ENCODE measurements at places on chromosomes 1 and 21.

- DNase-seq = peak; percentile 50
These were observed 85.9 kb downstream of the TM2D1 start for GRCh38 chr1:61638911-61639605.

- no peak for DNase-seq
These were observed 17.8 kb downstream of the OR2B11 start for GRCh38 chr1:247440001-247440620.

DNA sequence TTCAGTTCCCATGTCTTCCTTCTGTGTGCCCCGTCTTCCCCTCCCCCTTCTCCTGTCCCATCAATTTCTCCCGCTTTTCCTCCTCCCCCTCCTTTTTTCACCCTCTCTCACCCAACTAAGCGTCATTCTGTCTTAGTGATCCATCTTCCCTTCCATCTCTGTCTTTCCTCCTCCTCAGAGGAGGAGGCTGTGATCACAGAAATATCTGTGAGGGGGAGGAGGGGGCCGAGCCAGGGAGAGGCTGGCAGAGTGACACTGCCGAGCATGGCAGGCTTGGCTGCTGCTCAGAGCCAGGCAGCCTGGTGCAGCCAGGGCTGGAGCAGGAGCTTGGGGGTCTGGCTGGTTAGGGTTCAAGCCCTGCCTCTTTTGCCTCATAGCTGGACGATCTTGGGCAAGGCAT, 7.6 kb downstream of the HTR6 start:
- DNase-seq = no peak

DNA sequence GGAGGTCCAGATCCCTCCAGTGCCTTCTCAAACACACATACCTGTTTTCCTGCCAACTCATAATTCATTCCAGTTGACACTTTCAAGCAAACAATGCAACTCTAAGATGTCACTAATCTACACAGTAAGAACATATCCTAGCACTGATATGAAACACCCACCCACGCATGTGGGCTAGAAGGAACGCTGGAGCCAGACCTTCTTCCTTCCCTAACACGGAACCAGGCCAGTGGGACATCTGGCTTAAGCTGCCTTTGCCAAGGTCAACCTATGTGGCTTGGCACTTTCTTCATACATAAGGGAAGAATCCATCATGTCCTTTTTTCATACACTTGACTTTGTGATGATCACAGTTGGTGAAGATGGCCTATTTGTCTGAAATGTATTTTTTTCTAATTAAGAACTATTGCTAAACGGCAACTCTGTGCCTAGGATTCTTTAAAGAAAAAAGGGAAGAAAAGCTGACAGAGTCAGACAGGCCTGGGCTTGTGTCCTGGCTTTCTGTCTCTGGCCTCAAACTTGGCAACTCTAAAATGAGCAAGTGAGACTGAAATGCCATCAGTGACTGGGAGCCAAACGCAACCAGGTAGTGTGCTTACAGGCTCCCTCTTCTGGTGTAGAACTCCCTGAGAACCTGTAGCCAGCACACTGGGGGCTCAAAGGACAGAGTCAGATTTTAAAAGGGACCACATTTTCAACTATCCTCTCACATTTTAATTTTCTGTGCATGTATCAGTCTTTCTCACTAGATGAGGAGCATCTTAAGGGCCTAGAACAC, 92.6 kb upstream of the BEND5 start:
- no peak for DNase-seq

- no peak for DNase-seq
These were observed 46.9 kb upstream of the PRRC2C start for GRCh38 chr1:171438441-171438840.

DNA sequence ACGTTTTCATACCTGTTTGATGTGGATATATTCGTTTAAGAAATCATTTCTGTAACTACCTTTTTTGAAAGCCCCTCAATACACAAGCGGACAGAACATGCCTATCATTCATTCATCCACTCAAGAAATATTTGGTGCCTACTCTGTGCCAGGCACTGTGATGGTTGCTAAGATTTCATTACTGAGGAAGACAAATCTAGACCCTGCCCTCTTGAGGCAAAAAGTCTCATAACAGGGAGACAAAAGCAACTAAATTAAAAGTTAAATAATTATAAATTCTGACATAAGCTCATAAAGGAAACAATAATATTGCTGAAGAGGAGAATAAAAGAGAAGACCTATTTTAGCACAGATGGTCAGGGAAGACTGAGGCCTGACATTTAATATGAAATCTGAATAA, 203.5 kb upstream of the ZNHIT6 start:
- no peak for DNase-seq

- no peak for DNase-seq
These were observed 97.2 kb downstream of the ZFYVE9 start for GRCh38 chr1:52238887-52239707.

DNA sequence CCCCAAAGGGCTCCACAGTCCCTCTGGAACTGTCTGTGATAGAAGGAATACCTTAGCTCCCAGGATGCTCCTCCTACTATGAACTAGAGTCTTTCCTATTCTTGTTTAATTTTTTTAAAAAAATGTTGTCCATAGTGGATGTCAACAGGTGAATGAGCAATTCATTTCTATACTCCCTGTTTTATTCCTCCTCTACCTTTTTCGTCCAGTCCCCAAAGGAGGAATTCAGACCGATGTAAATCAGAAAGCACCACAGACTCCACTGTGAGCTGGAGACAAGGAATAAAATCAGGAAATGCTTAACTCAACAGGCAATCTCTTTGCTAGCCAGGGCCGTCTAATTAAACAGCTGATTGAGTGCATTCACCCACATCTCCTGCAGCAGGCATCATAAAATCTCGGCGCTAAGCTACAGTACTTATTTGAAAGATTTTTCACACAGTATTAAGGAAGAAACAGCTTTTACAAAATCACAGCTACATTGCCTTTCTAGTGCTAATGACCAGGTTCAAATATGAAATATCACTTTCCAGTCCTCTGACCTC, 381.6 kb downstream of the SIPA1L2 start:
- peak; percentile 22 for DNase-seq

DNA sequence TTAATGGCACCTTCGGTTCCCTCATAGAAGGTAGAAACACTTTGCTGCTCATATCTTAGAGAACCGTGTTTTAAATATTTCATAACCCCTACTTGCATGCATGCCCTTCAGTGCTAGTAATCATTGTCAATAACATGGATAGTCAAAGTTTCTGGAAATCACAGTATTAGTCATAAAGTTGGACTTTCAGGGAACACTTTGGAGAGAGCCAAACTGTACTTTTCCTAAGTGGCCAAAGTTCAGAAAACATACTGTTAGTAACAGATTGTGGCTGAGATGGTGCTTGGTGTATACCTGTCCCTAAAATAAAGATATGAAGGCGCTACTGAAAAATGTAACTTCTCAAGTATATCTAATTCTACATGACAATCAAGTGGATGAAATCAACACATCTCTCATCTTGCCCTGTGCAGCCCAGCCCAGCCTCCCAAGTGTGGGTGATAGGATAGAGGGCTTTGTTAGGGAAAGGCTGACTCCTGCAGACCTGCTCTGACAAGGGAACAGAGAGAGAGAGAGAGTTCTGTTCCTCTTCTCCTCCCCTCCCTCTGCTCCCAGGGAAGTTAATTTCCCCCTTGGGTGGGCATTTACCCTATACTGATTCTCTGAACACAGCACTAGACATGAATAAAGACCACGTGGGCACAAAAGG, 14.4 kb downstream of the MYOC start:
- no peak for DNase-seq

GRCh38 chr1:11673089-11673769, 7.7 kb downstream of the MAD2L2 start:
- DNase-seq = no peak

DNA sequence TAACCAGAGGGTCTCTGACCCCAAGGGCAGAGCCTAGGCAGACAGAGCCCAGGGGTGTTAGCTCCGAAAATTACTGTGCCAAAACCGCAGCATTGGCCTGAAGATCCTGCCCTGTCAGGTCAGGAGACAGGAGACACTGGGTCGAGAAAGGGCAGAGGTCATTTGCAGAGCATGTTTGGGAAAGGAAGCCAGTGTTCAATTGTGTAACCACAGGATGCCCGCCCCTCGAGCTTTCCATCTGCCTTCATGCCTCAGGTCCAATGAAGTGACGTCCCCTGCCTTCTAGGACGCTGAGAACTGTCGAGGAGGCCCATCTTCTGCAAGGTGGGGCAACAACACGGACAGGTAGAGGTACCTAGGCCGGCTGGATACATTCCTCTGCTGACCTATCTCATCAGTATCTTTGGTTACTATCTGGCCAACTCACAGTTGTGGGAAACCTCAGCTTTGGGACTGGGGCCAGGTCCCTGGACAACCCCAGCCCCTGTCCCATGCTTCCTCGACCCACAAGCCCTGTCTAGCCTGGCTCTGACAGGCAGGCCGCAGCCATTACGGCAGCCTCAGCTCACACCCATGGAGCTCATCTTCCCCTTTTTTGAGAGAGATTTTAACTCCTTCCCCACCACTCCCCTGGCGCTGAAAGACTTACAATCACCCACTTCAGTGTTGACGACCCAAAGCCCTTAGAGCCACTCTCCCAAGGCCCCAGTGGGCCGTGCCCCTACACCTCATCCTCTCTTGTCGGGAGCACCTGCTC, 1.3 kb downstream of the ARL8A start:
- no peak for DNase-seq

DNA sequence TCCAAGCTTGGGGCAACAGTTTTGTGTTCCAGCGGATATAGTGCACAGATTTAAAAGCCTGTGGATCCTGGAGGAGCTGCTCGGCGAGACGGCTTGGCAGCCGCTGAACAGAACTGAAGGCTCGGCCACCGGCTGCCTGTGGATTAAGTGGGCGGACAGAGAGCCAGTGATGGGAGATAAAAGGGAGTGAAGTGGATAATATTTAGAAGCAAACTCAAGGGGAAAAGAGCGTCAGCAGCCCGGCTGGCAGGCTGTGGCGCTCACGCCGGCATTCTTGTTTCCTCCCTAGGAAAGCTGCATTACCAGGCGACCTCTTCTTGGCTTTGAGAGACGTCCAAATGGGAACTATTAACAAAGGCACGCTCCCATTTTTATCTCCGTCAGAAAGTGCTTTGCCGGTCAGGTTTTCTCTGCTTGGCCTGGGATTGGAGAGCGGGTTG, 10.4 kb downstream of the TRABD2B start:
- DNase-seq = peak; percentile 52

DNA sequence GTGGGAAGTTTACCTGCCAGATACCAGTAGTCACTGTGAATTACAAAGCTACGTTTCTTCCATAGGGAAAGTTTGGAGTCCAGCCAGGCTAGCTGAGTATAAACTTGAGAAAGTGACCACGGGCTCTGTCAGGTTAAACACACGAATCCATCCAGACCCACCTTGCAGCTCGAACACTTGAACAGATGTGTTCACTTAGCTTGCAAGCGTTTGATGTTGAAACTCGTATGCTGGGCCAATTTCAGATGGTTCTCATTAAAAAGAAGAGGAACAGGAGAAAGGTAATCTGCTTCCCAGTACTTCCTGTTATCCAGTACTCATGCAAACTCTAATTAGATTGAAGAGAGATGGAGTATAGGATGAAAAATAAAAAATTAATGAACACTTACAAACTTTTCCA, 636.4 kb downstream of the SMYD3 start:
- DNase-seq = no peak

DNA sequence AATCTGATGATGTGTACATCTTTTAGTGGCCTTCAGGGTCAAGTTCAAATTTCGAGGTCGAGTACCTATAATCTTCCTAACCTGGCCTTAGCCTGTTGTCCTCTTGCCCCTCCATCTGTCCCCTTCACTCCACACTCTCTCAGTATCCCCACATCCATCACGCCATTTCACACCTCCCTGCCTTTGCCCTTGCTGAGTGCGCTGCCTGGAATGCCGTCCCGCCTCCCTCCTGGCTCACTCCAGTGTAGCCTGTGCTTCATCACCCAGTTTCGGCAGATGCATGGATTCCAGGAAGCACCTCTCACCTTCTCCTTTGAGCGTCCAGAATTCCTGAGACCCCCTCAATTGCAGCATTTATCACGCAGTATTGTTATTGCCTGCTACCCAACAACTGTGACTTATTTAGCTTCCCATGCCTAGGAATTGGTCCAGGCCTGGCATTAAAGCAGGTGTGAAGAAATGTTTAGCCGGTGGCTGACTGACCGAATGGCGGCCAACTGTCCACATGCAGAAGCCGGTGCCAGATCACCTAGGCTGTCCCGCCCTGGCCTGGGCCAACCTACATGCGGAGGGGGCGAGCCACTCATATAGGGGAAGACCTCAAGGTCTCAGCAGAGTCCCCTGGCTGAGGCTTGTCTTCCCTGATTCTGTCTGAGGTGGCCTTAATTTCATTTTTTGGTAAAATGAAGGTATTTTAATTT, 34.5 kb downstream of the MYOM3 start:
- DNase-seq = no peak

- DNase-seq = no peak
These were observed 533.7 kb upstream of the DAB1 start for GRCh38 chr1:57957576-57957975.

GRCh38 chr1:25462732-25463131, 32.0 kb downstream of the MACO1 start:
- peak; percentile 62 for DNase-seq

DNA sequence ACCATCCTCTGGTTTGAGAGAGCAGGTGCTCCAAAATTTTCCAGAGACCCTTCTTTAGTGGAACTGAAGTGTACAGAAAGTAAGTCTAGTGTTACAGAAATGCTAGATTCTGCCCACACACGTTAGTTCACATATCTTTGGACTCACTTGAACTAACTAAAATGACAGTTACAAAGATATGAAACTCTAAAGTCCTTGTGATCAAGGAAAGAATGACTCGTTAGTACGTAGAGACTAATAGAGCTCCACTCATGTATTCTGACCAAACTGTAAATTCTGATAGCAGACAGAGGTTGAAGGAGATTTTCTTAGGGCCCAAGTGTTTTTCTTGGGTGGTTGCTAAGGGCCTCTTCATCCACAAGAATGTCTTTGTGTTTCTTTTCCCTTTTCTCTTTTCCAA, 491.5 kb upstream of the B3GALT2 start:
- no peak for DNase-seq

- peak; percentile 6 for DNase-seq
These were observed 251.2 kb downstream of the RRAGC start for GRCh38 chr1:38608202-38608864.

Data from NCI-H1092 treated with DMSO at 0.1 percent for 48 hours (cell line).